ENCODE measurements at places on chromosomes 11 and 22.
A peak's percentile ranks its signal among the peaks of the same experiment; 100 is the strongest.

GRCh38 chr11:106234794-106235193 lies 157.3 kb downstream of the AASDHPPT start:
- no peak for DNase-seq

- peak; percentile 67 for DNase-seq
Observed at GRCh38 chr11:72411623-72412419, 22.5 kb downstream of the CLPB start.

DNA sequence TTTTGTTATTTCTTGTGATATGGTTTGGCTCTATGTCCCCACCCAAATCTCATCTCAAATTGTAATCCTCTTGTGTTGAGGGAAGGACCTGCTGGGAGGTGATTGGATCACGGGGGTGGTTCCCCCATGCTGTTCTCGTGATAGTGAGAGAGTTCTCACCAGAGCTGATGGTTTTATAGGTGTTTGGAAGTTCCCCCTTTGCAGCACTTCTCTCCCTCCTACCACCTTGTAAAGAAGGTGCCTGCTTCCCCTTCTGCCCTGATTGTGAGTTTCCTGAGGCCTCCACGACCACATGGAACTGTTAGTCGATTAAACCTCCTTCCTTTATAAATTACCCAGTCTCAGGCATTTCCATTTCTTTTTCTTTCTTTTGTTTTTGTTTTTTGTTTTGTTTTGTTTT lies 24.4 kb upstream of the SIK2 start:
- no peak for DNase-seq

- peak; percentile 27 for DNase-seq
Observed at GRCh38 chr11:57513911-57514537, 1.5 kb downstream of the SLC43A1 start.

- DNase-seq = no peak
Observed at GRCh38 chr11:35057926-35058668, 80.9 kb upstream of the CD44 start.

DNA sequence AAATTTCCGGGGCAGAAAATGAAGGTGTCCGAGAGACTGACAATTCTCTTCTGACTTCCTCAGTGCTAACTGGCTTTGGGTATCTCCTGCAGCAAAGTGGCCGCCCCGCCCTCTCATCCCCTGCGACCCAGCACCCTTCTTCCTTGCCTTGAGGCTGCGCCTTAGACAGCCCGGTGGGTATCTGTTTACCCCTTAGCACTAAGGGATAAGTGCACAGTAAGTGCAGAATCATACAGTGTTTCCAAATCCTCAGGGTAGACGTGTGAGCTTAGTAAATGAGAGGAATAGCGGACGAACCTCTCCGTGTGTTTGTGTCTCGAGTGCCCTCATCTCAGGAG lies 368 bp upstream of the CHORDC1 start:
- no peak for DNase-seq

DNA sequence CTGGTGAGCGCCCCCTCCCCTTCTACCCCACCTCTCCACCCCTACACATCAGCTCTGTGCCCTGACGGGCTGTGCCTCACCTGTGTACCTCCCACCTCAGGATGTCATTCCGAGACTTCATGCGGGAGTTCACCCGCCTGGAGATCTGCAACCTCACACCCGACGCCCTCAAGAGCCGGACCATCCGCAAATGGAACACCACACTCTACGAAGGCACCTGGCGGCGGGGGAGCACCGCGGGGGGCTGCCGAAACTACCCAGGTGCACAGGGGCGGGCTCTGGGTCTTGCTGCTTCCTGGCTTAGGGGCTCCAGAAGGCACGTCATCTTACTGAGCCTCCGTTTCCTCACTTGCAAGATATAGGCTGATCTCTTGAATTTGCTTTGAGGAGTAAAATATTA lies 6.8 kb downstream of the CAPN1 start:
- DNase-seq = no peak

GRCh38 chr11:64788321-64789215 lies 10.2 kb upstream of the SF1 start:
- DNase-seq = no peak

DNA sequence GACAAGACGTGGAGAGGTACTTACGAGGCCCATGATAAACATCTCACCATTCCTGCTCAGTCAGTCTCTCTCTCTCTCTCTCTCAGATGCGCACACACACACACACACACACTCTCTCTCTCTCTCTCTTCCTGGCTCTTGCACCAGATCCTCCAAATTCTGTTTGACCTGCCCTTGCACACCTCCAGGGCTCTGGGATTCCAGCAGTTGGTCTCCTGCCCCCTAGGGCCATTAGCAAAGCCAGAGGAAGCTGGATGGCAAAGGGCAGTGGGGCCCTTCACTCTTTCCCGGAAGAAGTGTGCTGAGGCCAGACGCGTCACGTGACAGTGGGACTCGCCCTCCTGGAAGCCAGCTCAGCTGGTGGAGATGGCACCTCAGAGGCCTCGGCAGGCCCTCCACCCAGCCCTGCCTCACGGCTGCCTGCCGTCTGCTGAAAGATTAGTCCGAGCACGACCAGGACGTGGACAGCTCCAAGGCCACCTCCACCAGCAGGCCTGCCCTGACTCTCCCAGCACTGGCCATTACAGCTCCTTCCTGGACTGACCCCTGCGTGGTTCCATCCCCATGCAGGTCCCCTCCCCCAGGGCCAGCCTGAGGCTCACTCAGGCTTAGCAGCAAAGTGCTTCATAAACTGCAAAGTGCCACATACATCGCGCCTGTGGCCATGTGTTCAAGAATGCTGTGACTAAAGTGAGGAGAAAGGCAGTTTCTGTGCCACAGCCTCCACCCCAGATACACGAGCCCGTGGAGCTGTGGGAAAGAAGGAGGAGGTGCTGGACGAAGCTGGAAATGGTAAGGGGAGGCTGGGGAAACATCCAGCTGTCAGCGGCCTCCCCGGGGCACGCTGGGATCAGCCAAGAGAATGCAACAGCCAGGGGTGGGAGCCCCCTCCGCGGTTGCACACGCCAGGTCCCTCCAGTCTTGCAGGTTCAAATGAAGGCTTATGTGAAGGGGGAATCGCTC lies 3.7 kb downstream of the PDGFB start:
- DNase-seq = no peak

- DNase-seq = peak; percentile 25
Observed at GRCh38 chr22:41908411-41909309, 6.2 kb downstream of the SHISA8 start.

GRCh38 chr11:1337647-1338007 lies 28.2 kb upstream of the TOLLIP start:
- no peak for DNase-seq

GRCh38 chr11:73205661-73206343 lies 12.3 kb upstream of the P2RY2 start:
- no peak for DNase-seq

GRCh38 chr22:40531951-40532900 lies 104.3 kb downstream of the MRTFA start:
- DNase-seq = no peak

DNA sequence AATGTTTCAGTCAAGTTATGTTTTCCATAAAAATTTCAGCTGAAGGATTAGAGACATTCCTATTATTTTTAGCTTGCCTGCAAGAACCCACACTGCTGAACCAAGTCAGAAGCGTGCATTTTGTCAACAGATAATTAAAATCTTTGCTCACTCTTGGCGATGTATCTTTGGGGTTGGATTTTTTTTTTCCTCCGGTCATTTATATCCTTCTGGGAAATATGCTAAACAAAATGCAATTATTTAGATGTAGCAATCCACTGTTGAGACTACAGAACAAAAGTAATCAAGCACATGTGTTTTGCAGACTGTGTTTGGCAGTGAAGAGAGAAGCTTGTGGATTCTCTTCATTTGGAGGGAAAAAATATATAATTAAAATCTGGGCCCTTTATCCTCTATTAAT lies 15.3 kb upstream of the NELL1 start:
- DNase-seq = no peak

DNA sequence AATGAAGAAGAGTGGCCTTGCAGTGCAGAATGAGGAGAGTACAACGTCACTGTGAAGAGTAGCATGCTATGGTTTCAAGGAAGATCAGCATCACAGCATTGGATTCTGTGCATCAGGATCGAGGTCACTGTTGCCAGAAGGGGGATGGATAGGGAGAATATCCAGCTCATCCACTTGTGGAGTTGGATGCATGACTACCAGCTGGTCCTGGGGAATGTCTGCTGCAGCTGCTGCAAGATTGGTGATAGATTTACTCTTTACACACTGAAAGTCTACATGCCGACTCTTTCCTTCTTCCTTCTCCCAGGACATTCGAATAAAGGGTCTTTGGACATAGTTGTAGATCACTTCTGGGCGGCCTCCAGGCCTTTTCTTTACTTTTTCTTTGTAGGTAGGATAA lies 74.3 kb downstream of the BTBD10 start:
- DNase-seq = no peak

GRCh38 chr11:108346451-108346850 lies 120.9 kb downstream of the C11orf65 start:
- no peak for DNase-seq

- DNase-seq = no peak
Observed at GRCh38 chr11:96168623-96169022, 174.4 kb downstream of the MAML2 start.

DNA sequence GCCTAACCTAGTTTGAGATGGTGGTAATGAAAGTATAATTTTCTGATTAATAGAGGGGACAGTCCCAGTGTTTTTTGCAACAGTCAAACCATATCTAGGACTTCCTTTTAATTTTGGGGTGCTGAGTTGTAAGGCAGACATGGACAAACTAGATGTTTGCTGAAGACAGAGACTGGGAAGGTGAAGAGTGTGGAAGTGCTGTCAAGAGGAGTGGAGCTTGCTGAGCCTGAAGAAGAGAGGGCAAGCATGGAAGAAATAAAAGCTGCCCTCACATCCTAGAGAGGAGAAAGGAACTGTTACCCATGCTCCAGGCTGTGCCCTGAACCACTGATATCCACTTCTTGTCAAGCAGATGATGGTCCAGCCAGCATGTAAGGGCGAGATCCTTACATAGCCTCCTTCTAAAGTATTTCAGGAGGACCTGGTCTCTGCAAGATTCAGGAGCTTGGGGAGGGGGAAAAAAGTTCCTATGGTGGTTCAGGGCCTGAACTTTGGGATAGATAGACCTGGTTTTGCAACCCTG lies 51.4 kb downstream of the PRR5L start:
- DNase-seq = no peak

- DNase-seq = no peak
Observed at GRCh38 chr22:22341736-22342135, 97.2 kb downstream of the VPREB1 start.

DNA sequence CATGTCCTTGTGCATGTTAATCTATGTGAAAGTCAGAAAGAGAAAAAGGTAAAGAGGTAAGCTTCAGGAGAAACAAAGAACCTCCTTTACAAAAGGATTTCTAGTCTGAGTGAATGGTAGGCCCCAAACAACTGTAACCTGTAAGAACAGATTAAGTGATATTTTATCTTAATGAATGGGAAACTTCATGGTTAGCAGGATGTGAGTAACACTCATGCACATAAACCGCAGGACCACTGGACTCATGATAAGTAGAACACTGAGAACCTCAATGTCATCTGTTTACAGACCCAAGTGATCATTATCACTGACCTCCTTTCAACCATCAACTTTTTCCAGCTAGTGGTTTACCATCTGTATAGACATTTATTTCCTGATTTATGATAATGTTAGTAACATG lies 19.9 kb downstream of the OR8G5 start:
- DNase-seq = no peak

DNA sequence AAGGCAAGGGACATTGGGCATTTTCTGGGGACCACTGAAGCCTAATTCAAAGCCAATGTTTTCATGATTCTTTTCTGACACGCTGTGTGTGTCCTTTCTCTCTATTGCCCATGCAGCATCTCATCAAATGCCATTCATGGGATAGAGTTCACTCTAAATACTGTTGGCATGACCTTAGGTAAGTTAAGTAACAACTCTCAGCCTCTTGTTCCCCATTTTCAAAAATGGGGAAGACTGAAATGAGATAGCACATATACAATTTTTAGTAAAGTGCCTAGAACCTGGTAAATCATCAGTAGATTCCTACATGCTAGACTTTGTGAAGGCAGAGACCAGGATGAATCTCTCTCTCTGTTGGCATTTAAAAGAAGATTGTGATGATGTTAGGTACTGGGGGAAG lies 12.7 kb upstream of the OR52K2 start:
- no peak for DNase-seq

DNA sequence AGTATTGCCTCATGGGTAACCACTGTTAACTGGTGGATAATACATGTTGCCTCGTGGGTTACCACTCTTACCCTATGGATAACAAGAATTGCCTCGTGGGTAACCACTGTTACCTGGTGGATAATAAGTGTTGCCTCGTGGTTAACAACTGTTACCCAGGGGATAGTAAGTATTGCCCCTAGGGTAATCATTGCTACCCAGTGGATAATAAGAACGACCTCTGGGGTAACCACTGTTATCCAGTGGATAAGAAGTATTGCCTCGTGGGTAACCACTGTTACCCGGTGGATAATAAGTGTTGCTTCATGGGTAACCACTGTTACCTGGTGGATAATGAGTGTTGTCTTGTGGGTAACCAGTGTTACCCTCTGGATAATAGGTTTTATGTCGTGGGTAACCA lies 28.1 kb upstream of the NXPE4 start:
- peak; percentile 50 for DNase-seq

DNA sequence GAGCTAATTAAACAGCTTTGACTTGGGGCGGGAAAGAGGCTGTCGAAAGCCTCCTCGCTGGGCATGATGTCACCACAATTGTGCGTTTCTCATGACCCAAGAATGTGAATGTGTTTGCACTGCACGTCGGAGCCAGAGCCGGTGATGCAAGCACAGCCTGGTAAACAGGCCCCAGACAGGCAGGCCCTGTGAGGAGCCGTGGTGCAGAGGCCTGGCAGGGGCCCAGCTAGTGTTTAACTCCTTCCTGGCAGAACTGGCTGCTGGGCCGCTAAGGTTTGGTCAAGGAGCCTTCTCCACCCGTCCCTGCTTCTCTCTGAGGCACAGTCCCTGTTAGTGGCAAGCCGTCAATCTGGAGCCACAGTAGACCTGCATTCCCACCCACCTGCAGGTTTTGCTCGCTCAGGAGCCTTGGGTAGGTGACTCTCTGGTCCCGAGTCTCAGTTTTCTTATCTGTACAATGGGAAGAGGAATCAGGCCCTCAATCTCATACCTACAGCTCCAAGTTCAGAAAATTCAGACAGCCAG lies 25.4 kb upstream of the SMTN start:
- no peak for DNase-seq

DNA sequence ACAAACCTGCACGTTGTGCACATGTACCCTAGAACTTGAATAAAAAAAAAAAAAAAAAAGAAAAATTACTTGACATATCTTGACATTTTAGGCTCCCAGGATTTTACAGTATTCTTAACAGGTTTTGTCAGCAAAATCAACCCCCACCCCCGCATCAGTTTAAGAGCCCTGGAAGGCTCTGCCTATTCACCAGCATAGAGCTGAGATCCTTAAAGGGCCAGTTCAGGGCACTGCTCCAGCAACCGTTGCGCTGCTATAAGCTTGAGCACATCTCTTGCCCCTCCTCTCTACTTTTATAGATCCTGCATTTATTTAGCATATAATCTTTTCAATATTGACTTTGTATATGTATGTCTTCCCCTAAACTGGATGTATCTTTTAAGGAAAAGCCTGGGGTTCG lies 697 bp upstream of the PAFAH1B2 start:
- DNase-seq = no peak
